ENCODE measurements at places on chromosomes 2 and 18.

GRCh38 chr2:219477815-219478214 is 20.9 kb upstream of the GMPPA start:
- no peak for DNase-seq

DNA sequence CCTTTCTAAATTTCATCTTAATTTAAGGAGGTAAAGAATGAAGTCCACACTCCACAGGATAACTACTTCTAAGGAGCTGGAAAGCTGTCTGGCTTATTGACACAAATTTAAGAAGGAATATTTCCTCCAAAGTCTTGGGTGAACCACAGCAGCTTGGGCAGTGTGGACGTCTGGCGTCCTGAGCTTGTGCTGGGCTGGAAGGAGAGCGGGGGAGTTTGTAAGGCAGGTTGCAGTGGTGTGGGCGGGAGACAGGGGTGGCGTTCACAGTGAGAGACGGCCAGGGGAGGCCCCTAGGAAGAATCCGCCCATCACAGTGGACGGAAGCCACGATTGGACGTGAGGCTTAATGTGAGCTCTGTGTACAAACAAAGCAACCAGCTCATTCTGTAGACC is 25.7 kb downstream of the ADI1 start:
- no peak for DNase-seq

DNA sequence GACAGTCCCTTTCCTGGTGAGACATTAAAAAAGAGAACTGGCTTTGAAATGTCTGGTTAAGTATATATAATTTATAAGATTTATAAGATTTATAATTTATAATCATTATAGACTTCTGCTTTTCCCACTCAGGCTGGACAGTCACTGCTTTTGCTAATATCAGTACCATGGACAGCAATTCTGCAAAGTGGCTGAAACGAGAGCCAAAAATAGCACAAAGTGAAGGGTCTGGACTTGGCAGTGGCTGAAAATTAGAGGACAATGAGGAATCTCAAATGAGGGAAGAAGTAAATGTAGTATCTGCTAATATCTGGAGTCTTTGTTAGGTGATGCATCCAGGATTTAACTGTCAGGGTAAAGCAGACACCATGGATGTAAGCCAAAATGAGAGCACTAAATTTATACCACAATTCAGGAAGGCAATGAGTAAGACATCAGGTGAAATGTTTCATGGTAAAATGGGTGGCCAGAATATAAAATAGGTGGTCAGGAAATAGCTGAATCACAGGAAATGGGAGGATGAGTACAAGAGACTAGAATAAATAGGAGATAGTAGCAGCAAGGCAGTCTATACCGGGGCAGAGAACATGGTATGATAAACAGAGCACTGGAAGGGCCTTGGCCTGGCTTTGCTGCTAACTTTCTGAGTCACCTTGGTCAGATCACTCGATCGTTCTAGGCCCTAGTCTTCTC is 39.6 kb upstream of the BOD1L2 start:
- DNase-seq = no peak

DNA sequence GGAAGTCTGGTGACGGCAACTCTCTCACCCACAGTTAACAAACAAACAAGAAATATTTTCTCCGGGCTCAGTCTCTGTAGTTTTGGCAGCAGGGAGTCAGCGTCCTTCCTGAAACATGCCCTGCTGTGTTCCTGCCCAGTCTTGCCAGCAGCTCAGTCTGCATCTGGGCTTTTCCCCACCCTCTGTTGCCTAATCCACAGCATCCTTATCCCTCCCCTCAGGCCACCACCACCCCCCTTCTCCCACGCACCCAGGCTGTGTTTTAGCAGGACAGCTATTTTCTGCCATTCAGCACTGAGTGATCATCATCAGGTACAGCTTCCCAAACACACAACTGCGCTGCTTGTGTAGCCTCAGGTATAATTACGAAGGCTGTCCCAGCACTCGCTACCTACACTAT is 168.2 kb downstream of the DPP10 start:
- no peak for DNase-seq

- DNase-seq = no peak
Observed at GRCh38 chr18:44893966-44894365, 213.3 kb downstream of the SETBP1 start.

GRCh38 chr2:14480906-14481305 is 151.6 kb upstream of the LRATD1 start:
- DNase-seq = no peak

- no peak for DNase-seq
Observed at GRCh38 chr2:238290091-238290509, 1.7 kb upstream of the PER2 start.

GRCh38 chr2:181907057-181907456 is 15.5 kb downstream of the ITPRID2 start:
- no peak for DNase-seq

GRCh38 chr18:74486119-74486849 is 9.9 kb upstream of the CNDP2 start:
- no peak for DNase-seq

DNA sequence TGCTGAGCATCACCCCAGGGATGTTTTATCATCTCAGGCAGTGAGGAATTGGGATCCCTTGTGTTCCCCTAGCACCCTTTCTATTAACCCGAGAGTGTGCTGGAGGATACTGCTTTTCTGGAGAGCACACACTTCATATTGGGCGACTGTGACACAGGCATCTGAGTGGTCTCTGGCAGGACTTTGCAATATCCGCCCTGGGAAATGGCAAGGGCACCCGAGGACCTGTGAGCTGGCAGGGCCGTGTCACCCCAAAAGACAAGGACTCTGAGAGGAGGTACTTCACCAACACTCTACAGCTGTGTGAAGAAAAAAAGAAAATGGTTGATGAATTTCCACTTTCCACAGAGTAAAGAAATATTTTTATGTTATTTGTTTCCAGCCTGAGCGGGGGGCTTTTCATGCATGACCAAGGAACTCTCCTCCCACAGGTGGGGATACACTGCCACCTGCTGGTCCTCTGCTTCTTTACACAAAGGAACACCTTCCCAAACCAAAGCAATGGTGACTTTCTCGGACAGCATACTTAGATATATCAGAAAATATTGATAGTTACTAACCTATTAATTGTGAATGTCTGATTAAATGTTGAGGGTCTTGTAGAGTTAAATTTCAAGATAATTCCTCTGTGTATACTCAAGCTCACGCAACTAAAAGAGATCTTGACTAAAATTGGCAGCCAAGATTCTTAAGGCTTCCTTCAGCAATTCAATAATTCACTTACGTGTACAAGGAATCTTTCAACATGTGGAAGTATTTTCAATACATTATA is 45.9 kb upstream of the REG3G start:
- DNase-seq = no peak

GRCh38 chr18:22858121-22858520 is 75.0 kb upstream of the RBBP8 start:
- DNase-seq = no peak

- peak; percentile 52 for DNase-seq
Observed at GRCh38 chr2:68336192-68336591, 16.4 kb upstream of the CNRIP1 start.

DNA sequence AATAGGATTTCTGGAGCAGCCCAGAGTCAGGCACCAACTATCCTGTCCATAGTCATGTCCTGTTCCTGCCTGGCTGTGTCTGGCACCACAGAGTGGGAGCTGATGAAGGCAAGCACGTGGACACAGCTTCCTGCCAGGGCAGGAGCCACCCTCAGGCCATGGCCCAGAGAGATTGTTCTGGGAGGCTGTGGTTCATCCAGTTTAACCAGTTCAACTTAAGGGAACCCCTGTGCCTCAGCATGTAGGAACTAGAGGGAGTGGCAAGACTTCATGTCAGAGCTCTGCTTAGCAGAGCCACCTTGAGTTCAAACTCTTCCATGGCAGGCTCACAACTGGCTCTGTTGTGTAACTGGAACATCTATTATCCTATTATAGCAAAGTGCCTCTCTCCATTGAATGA is 73.2 kb upstream of the NCKAP5 start:
- no peak for DNase-seq

DNA sequence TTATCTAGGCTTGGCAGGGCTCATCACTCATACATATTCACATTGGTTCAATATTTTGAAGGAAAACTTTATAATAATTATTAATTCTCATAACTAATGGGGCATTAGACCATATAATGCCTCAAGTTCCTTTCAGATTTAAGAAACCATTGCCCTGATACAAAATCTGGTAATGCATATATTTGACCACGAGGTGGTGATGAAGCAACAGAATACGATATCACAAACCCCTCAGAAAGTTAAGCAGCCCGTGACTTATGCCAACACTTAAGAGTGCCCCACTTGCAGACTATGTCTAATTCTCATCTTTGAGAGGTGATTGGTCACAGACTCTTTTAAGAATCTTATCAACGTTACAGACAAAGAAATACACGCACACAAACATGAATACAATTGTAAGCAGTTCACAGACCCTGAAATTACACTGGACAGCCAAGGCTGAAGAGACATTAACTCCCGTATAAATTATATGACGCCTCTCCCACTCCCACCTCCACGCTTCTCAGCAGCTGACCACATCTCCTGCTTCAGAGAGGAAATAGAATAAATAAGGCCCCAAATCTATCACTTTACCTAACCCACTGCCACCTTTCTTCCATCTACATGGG is 20.7 kb upstream of the DNAH6 start:
- DNase-seq = no peak

DNA sequence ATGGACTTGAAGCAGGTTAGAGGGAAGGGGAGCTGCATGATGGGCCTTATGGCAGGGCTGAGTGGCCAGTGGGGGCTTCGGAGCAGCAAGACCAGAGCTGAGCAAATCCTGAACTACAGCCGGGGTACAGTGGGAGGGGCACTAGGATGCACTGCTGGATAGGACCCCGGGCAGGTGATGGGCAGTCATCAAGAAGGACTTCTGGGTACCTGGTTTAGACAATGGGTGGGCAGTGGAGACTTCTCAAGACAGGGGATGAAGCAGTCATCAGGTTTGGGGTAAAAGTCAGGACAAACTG is 507.4 kb upstream of the MYT1L start:
- DNase-seq = no peak

GRCh38 chr2:169185711-169186110 is 116.3 kb downstream of the DHRS9 start:
- DNase-seq = no peak

- DNase-seq = no peak
Observed at GRCh38 chr2:231057590-231057989, 923 bp downstream of the PSMD1 start.

- DNase-seq = no peak
Observed at GRCh38 chr2:178191004-178191508, 3.3 kb upstream of the OSBPL6 start.

GRCh38 chr2:26752656-26753055 is 11.4 kb upstream of the SLC35F6 start:
- no peak for DNase-seq

- no peak for DNase-seq
Observed at GRCh38 chr18:77255426-77256105, 5.9 kb downstream of the GALR1 start.

DNA sequence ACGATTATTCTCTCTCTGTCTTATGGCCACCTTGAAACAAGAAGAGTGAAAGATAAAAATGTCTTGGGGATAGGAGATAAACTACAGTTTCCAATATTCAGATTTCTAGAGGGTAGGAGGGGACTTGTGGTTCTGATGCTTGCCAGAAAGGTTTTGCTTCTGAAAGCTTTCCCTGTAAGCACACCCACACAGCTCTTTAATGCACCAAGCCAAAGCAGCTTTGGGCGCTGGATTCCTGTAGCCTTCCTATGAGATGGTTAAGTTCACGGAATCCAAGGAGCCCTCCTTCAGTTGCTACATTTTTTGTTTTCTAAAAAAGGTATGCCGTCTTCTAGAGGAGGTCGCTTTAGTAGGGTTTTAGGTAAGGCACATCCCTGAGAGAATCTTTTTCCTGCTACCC is 4.9 kb downstream of the LRRTM1 start:
- DNase-seq = no peak

- DNase-seq = no peak
Observed at GRCh38 chr2:203846490-203847105, 21.0 kb upstream of the CTLA4 start.

- DNase-seq = no peak
Observed at GRCh38 chr18:36829362-36830157, 633 bp downstream of the KIAA1328 start.

GRCh38 chr2:10242451-10242850 is 60.3 kb upstream of the HPCAL1 start:
- DNase-seq = no peak

DNA sequence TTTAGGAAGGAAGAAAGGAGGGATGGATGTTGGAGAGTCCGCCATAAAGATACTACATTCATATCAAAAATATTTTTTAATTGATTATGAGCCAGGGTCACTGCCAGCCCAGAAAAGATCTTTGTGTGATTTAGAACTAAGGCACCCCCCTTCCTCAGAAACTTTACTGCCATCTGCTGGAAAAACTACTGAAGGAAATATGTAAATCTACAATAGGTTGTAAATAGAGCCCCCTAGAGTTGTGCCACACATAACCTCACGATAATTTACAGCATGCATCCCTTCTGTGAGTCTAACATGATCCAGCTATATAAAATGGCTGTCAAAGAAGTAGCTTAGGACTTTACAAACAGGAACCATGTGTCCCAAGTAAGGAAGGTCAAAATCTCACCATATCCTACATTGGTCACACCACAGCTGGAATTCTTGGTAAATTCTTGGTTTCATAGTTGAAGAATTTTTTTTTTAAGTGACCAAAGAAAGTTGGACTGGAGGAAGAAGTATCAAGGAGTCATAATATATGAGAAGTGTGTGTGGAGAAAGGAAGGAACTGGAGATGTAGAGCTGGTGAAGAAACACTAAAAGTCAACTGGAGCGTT is 152.5 kb downstream of the CYP26B1 start:
- no peak for DNase-seq

DNA sequence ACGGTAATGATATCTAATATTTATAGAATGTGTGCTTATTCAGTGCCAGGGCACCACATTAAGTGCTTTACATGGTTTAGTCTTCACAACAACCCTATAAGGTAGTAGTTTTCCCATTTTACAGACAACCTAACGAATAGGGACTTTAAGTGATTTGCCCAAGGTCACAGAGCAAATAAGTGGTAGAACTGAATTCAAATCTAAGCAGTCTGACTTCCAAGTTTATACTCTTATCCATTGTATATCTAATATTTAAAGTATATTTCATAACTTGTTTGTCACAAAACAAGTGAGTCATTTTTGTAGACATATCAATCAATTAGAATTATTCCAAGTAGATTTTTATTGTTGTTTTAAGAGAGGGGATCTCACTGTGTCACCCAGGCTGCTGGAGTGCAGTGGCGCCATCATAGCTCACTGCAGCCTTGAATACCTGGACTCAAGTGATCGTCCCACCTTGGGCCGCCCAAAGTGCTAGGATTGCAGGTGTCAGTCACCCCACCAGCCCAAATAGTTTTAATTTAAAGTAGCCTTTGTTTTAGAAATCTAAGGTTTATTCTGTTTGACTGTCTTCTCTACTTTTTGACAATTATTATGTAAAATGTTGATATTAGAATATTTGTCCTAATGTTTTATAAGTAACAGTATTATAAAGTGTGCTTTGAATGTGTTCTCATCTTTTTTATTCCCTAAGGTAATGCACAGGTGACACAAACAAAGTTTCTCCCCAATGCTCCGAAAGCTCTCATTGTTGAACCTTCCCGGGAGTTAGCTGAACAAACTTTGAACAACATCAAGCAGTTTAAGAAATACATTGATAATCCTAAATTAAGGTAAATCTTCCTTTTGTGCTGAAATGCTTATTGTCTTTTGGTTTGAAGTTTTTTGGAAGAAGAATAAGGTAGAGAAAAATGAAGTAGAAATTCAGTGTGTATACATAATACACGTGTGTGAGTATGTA is 15.1 kb downstream of the DDX1 start:
- no peak for DNase-seq

GRCh38 chr2:16079637-16080036 is 139.3 kb downstream of the MYCN start:
- no peak for DNase-seq

- DNase-seq = no peak
Observed at GRCh38 chr2:186307871-186308270, 178.2 kb upstream of the ZC3H15 start.

- no peak for DNase-seq
Observed at GRCh38 chr2:230075988-230076631, 7.4 kb upstream of the SLC16A14 start.
